ENCODE measurements at places on chromosomes 2 and 18.

- DNase-seq: no peak
Measured at GRCh38 chr18:75304678-75305557, 94.3 kb downstream of the TSHZ1 start.

- DNase-seq: no peak
Measured at GRCh38 chr2:171307560-171307959, 126.2 kb downstream of the METTL8 start.

GRCh38 chr2:11578986-11579774 is 45.3 kb downstream of the GREB1 start:
- no peak for DNase-seq

DNA sequence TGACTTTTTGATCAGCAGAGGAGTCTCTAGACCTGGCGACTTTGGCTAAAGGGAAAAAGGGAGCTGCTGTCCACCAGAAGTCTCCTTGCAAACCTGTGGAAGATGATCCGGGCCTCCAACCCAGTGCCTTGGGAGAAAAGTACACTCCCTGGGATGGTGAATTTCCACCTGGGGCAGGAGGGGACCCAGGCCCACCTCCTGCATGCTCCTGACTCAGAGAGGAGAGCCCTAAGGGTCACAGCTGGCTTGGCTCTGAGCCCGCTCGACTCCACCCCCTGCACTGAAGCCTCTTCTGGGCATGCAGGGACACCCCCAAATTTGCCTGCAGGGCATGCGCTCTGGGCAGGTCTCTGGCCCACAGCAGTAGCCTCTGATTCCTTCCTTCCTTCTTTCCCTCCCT is 66.5 kb downstream of the PDCL3 start:
- no peak for DNase-seq

DNA sequence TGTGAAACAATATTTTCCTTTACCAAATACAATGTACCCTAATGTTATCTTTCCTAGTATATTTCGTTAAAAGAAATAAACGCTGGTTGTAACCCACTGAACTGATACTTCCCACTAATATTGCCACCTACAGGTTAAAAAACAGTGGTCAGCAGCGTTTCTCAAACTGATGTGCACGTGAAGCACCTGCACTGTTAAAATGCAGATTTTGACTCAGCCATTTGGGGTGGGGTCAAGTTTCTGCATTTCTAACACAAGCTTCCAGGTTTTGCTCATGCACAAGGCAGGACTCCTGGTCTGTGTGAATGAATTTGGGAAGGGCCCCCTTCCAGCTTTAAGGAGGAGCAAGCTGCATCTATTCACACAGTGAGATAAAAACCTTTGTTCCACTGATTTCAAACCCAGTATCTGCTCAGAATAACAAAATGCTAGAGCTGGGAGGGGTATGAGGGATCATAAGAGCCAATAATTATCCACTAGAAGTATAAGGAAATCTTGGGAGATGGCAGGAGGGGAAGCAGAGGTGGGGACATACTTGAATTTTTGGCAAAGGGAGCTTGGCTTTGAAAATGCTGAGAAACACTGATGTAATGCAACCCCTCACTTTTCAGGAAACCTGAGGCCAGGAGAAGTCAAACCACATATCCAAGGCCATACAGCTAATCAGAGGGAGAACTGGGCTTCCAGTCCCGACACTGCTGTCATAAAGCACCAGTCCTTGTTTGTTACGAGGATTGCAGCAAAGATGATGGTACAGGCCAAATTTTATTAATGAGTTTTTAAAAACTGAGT is 116.2 kb downstream of the RBMS1 start:
- DNase-seq: peak; percentile 67

DNA sequence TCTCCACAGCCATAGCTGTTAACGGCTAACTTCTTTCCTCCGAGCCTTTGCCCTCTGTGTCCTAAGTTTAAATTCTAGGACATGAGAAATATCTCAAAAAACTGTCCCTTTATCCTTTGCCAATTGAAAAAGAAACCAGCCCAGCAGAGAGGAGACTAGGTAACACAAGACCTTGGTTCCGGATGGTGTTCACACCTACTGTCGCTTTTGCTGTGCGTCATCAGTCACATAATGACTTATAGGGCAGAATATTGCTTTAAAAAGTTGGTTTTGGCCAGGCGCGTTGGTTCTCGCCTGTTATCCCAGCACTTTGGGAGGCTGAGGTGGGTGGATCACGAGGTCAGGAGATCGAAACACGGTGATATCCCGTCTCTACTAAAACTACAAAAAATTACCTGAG is 66.2 kb downstream of the SP3 start:
- DNase-seq: no peak

DNA sequence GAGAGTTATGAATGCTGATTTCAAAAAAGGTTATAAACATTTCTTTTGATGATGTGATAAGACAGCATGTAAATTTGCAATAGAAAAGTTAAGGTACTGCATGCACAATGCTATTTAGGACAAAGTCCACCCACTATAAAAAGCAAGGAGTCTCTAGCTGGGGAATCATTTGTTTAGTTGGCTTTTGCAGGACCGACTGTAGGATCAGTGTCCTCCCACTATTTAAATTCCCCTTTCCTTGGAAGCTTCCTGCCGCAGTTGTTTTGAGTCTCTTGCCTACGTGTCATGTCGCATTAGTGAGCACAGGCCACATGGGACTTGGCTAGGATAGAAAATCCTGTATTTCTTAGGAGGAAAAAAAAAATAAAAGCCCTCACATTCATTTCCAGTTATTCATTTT is 13.1 kb downstream of the QPCT start:
- no peak for DNase-seq

- no peak for DNase-seq
Measured at GRCh38 chr2:48419884-48420511, 110.0 kb upstream of the STON1 start.

GRCh38 chr2:43764086-43764705 is 9.6 kb upstream of the DYNC2LI1 start:
- no peak for DNase-seq

Measured in astrocyte (in vitro differentiated cells and primary cell).